Stimulated activated CD8-positive, alpha-beta memory T cell treated with anti-CD3 and anti-CD28 coated beads, Interleukin-15, amount 100 ng/mL, for 1 hour (primary cell): ENCODE measurements at places on chromosomes 1 and 21.

DNA sequence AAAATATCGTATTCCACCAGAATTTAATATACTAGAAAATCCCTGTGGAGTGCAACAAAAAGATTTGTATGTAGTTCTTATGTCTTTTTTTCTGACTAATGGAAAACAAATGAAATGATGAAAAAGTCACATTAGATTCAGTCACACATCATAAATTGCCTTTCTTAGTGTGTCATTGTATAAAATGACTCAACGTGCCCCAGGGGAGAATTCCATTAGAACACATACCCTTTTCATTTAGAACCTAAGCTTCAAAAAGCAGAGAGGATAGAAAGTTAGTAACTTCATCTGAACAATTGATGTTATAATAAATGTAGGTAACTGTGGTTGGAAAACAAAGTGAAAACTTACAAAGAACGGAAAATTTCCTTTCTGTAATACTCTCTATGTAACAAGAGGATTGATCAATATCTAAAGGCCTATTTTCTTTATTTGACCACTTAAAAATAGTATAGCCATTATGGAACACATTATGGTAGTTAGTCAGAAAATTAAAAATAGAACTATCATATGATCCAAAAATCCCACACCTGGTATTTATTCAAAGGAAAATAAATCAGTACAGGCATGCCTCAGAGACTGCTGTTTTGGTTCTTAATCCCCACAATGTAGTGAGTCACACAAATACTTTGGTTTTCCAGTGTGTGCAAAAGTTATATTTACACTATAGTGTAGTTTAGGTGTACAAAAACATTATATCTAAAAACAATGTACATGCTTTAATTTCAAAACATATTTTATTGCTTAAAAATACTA is 1016.1 kb downstream of the KCNT2 start:
- no peak for DNase-seq

GRCh38 chr21:36059823-36060158 is 535 bp downstream of the SETD4 start:
- DNase-seq: no peak

DNA sequence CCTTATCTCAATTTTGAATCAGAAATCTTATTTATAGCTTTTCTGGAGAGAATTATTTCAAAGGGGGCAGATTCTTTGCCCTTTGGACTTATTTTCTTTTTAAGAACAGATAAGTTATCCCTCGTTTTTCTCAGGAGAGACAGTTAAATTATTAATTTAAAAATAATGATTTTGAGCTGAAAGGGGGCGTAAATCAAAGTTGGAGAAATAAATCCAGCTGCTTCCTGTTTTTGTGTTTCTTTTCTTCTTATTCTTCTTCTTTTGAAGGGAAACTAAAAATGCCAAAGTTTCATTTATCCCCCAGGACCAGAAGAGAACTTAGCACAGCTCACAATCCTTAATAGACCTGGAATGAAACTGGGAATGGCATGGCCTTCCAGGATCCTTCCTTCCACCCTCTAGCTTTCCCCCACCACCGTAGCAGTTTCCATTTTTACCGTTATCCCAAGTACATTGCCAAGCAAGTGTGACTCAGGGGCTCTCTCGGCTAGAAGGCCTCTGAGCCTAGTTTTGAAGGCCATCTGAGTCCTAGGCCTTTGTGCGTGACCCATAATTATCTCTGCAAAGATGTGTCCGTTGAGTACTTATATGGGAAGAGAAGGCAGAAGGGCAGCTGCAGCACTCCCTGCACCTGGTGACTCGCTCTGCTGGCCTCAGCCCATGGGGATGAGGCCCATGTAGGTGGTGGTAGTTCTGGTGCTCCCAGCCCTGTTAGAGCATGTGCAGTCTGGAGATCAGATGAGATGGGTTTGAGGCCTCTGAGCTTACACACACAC is 181.7 kb downstream of the ROR1 start:
- no peak for DNase-seq

GRCh38 chr1:242083742-242084141 is 84.8 kb upstream of the MAP1LC3C start:
- DNase-seq: no peak

GRCh38 chr1:41313661-41314131 is 47.5 kb upstream of the FOXO6 start:
- no peak for DNase-seq

DNA sequence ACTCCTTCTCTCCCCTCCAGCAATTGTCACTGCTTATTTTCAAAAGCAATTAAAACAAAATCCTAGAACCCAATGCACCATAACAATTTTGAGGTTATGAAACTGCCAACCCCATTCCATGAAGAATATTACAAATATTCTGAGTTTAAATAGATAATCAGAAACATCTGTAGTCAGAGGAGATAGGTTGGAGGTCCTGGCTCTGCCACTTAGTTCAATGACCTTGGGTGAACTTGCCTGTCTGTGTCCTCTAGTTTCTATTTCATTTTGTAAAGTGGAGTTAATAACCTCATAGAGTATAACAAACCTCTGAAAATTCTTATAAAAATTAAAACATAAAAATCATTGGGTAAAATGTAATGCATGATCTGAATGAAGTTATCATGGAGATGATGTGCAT is 164.6 kb downstream of the KCTD3 start:
- DNase-seq: no peak

DNA sequence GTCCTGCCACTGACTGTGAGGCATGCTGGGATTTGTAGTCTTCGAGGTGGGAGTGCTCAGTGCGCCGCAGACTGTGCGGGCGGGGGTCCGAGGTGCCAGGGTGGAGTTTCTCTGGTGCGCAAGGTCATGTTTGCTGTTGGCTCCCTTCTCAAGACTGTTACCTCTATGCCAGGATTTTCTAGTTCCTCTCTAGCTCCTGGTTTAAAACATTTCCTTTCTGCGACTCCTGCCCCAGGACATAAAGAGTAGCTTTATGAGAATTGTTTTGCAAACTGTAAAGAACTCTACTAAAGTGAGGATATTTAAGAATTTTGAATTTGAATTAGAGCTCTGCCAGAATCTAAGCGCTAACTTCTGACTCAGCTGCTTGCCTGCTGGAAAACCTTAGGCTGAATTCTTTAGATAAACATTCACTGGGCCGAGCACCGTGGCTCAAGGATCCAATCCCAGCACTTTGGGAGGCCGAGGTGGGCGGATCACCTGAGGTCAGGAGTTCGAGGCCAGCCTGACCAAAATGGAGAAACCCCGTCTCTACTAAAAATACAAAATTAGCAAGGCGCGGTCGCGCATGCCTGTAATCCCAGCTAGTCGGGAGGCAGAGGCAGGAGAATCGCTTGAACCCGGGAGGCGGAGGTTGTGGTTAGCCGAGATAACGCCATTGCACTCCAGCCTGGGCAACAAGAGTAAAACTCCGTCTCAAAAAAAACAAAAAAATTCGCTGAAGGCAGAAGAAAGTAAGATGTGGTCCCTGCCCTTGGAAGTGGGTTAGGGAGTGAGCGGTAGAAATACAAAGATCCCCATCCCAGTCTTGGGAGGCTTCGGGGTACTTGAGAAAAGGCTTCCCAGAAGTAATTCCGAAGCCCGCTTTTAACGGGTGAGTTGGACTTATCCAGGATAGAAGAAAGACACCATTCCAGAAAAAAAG is 992 bp upstream of the USP48 start:
- DNase-seq: no peak

- DNase-seq: no peak
Observed at GRCh38 chr1:5324883-5325282, 667.3 kb downstream of the NPHP4 start.

GRCh38 chr1:111006556-111006955 is 42.8 kb upstream of the LRIF1 start:
- no peak for DNase-seq
